NCI-H1105 (cell line): ENCODE measurements at places on chromosomes 12 and 14.

- no peak for DNase-seq
Measured at GRCh38 chr14:58677996-58678395, 40.2 kb downstream of the DACT1 start.

DNA sequence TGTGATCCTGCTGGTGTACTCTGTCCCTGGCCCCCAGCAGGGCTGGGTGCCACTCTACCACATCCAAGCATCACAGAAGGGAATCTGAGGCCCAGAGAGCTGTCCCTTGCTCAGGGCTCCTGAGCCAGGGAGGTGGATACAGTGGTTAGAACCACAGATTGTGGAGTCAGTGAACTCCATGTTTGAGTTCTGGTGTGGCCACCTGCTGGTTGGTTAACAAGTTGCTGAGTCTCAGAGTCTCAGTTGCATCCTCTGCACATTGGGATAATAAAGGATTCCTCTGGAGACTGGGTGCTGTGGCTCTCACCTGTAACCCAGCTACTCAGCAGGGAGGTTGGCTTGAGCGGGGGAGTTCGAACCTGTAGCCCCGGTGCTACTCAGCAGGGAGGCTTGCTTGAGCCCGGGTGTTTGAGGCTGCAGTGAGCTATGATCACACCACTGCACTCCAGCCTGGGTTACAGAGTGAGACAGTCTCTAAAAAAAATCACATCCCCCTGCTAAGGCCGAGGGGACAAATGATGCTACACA is 39.4 kb downstream of the MVK start:
- DNase-seq = no peak

DNA sequence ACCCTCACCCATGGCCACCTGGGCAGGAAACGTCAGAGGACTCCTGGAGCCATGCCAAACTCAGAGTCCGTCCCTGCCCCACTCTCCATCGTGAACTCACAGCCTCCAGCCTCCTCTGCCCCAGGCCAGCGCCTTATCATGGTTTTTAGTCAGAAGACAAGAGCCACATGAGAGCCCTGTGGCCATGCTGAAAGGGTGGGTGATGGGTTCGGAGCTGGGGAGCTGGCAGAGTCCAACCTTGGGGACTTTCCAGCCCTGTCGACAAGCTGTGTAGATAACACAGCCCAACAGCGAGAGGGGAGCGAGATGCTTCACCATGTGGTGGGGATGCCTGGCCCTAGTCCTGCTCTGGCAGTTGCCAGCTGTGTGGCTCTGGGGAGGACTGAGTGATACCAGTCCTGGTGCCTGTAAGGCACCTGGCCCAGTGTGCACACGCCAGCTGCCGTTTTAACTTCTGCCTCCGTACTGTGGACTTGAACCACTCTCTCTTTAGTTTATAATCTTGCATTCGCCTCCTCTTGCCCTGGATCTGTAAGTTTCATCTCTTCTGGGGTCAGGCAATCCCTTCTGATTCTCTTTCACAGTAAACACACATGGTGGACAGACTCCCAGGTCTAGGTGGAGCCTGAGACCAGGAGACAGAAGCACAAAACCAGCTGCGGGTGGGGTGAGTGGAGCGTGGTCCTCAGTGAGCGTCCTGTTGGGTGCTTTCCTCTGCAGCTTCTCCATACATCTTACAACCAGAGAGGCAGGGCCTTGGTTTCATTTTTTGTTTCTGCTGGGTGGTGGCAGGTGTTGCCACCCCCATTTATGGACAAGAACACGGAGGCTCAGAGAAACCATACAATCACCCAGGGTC is 55.3 kb downstream of the RIN3 start:
- DNase-seq = no peak

- DNase-seq = no peak
Measured at GRCh38 chr14:28763751-28764256, 2.8 kb upstream of the FOXG1 start.

DNA sequence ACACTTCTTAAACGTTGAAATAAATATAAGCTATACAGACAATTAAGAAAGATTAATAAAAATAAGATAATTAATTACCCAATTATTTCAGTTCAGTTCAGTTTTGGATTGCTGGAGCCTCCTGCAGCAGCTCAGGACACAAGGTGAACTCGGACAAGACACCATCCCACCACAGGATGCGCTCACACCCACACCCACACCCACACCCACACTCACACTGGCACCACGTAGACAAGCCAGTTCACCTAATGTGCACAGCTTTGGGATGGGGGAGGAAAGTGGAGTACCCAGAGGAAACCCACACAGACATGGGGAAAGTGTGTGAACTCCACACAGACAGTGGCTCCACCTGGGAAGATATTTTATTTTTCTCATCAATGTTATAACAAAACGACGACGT is 32.1 kb downstream of the EMP1 start:
- no peak for DNase-seq

DNA sequence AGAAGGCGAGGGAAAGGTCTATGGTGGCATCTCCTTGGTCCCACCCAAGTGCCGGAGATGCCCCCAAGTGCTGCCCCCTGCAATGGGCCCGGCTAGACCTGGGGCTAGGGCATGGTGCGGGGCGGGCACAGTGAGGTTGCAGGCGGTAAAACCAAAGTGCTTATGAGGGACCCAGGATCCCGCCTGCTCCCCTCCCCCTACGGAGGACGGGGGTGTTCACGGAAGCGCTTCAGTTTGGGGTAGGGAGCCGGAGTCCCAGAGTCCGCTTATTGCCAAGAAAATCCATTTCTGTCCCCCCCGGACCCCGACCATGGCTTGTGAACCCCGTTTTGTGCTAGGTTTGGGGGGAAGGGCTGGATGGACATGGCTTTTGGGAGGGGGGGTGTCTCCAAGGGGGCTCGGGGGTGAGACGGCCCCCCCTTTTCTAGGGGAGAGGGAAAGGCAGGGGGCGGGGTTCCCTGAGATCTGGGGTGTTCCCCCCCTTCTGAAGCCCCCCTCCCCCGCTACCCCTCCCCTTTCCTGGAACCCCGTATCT is 5.4 kb upstream of the GPR84 start:
- DNase-seq = no peak

DNA sequence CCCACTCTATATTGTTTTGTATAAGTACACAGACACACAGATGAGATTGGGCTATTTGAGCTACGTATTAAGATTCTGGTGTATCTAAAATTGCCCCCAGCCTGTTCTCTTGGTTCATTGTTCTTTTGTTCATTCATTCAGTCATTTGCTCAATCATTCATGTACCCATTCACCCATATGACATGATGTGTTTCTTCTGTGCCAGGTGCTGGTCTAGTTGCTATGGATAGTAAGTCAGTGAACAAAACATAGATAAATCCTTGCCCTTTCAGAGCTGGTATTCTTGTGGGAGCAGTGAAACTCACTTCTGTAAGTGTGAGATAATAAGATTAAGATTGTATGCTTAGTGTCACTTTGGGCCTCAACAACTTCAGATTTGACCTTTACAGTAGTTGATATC is 191.3 kb downstream of the TMTC2 start:
- no peak for DNase-seq

GRCh38 chr14:59547310-59547709 is 29.3 kb downstream of the CCDC175 start:
- DNase-seq = no peak

DNA sequence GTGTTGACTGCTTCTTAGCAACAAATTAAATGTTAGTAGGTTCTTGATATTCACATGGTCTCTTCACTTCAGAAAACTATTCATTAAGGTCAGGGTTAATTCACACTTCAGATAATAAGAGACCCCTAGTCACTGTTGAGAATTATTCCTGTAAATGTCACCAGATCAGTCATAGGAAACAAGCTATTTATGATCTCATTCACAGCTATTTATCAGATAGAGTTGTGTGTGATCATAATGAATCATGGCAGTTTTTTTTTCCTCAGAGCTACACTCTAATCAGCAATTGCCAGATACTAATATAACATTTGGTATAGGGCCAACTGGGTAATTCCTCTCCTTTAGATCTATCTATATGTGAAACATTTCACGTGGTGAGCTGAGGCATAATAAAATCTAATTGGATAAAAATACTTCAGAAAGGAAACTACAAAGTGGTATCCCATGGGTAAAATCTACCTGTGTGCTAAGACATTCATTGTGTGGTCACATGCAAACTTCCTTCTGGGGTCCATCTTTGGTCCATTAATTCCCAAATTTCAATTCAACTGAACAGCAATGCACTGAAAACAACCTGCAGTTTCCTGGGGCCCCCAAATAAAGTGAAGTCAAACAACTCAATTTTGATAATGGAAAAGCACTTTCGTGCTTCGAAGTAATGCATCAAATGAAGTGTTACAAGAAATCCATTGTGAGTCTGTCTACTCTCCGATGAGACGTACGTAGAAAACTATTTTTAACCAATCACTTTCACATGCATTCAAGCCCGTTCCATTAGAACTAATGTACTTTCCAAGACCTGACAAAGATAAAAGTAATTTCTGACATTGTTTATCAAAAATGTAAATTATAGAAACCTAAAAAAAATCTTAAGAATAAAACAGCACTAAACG is 197.0 kb downstream of the ACSS3 start:
- DNase-seq = peak; percentile 19

DNA sequence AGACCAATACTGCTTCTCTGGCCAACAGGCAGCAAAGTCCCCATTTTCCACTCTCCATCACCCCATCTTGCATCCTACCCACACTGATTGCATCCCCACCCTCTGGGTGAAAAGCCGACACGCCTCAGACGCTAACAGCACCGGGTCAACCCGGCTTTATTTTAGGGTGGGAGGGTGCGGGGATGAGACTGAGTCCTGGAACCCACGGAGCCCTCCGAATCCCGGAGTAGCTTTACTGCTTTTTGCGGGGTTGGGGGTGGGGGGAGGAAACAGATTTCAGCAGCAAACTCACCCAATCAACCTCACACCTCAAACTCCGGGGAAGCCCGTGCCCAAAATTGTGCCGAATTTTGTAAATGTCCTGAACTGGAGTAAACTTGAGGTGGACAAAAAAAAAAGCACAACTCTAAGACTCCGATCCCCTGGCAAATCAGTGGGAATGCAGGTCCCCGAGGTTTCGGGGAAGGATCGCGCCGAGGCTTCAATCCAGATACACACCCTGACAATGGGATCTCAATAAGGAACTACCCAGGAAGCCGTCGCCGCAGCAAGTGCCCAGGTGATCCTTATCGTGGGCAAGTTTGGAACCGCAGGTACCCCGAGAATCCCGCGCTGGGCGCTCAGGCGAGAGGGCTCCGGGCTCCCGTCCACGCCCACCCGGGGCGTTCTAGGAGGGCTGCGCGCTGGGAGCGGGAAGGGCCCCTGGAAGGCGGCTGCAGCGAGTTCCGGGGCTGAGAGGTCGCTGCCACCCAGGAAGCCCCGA is 1.1 kb downstream of the GCH1 start:
- peak; percentile 22 for DNase-seq

GRCh38 chr12:94745562-94745961 is 95.2 kb upstream of the TMCC3 start:
- DNase-seq = no peak
